Stimulated activated CD8-positive, alpha-beta memory T cell treated with anti-CD3 and anti-CD28 coated beads, Interleukin-4, amount 100 ng/mL, for 24 hours (primary cell): ENCODE measurements at places on chromosomes 6 and 20.

GRCh38 chr6:166597711-166598440 lies 11.4 kb upstream of the RAMACL start:
- DNase-seq, result no peak

DNA sequence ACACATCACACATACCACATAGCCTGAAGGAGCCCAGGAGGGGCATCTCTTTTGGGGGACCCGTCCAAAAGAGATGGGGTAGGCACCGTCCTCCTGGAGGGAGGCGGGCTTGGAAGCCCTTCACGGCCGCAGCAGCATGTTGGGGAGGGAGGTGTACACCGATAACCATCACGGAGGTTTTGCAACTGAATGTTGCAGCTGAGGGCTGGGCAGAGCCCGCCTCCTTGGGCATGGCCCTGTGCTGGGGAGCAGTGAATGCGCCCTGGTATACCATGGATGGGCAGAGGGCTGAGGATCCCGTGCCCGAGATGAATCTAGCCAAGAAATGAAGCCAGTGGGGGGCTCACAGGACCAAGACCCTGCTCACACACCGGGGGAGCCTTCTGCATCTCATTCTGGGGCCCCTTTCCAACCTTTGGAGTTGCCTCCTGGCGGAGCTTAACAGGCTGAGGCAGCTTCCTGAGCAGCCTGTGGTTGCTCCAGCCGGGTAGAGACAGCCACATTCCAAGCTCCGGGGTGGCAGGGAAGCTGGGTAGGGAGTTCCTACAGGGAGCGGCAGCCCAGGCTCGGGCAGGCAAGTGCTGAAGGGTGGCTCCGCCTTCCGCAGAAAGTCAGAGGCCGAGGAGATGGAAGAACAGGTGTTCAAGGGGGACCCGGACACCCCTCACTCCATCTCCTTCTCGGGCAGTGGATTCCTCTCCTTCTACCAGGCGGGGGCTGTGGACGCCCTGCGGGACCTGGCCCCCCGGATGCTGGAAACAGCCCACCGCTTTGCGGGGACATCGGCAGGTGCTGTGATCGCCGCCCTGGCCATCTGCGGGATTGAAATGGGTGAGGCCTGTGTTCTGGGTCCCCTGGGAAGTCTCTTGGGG lies at the start of gene PNPLA1:
Gene PNPLA1 (plus strand): TSS at position 227 of the 872 bp plus-strand sequence. CDS start 400 bp downstream, at position 627.
- DNase-seq, result no peak

DNA sequence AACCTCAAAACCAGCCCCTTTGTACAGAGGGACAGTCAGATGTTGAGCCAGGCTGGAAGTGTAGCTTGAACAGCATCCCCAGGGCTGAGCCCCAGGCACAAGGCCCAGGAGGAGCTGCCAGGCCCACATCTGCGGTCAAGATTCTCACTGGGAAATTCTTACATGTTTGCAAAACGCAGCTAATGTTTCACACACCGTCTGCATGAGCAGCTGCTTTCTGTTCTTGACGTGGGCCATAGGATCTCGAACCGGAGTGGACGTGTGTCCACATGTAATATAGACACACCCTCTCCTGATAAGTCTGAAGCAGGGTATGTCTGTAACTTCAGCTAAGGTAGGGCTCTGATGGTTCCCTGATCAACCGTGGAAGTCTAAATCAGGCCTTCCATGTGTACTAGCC lies 41.3 kb upstream of the TRAF3IP2 start:
- no peak for DNase-seq

DNA sequence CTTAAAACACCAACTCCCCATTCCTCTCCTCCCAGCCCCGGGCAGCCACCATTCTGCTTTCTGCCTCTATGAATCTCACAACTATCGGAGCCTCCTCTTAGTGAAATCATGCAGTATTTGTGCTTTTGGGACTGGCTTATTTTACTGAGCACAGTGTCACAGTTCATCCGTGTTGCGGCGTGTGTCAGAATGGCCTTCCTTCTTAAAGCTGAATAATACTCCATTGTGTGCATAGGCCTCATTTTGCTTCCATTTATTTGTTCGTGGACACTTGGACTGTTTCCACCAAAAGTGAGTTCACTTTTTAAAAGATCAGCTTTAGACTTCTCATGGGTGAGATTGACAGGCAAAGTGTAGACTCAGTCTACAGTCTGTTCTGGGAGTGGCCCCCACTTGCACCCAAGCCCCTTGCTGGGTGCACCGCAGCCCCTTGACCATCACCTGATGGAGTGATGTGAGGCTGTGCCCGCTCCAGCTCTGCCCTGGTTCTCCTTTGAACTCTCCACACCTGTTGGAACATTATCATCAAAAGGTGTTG lies 12.6 kb downstream of the DUSP22 start:
- no peak for DNase-seq

GRCh38 chr20:11112832-11113231 lies 439.0 kb upstream of the JAG1 start:
- DNase-seq, result no peak

DNA sequence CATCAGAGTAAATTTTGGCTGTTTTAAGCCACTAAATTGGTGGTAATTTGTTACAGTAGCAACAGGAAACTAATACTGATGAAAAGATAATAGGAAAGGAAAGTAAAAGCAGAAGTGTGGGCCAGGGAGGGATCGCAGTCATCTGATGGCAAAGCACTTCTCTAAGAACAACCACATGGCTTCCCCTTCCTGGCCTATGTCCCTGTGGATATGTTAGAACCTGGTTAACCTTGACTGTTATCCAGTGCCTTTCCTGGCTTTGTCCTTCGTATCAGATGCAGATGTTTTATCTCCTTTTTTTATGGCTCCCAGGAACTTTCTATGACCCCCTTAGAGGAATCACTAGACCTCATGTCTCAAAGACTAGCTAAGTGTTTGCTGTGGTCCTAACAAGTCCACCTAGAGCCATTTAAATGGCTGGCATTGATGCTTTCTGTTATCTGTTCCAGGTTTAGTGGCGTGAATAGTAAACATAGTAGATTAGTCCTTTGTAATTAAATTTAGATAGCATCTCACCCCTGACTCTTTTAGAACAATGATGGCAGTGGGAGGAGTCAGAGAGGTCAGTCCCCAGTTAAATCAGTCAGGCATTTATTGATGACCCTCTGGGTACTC lies 79.2 kb upstream of the PHACTR2 start:
- DNase-seq, result no peak

GRCh38 chr6:20565342-20565741 lies 31.1 kb downstream of the CDKAL1 start:
- DNase-seq, result no peak

- no peak for DNase-seq
Measured at GRCh38 chr6:134249239-134249758, 68.6 kb downstream of the SGK1 start.

DNA sequence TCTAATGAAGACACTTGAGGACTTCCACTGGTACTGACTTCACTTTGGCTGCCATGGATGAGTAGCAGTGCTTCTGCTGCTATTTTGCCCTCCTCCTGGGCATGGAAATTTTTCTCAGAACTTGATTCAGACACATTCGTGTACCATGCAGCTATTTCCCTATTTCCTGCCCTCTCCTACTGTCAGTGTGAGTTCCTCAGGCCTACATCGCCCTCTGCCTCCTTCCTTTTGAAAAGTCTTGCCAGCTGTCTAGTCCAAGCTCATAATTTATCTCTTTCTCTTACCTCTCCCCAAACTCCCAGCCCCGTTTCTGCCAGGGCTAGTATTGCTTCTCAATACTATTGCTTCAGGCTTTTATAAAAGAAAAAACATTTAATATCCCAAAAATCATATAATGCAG lies 470.2 kb downstream of the ADGRB3 start:
- no peak for DNase-seq

DNA sequence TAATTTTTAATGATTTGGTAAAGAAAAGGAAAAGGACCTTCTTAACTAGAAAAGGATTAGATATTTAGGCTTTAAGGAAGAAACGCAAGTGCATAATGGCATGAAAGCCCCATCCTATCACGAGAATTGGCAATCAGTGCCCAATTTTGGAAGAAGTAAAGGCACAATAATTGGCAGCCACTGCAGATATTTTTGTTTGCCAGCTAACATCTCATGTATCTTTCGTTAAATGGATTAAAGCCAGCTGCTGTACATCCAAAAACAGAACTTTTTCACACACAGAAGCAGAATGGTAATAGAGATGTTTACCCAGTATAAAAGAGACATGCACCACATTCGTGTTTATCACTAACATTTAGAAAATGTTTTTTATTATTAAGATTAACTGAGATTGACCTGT lies 180.3 kb downstream of the C6orf118 start:
- DNase-seq, result no peak

GRCh38 chr6:91317247-91317835 lies 730.5 kb upstream of the MAP3K7 start:
- no peak for DNase-seq

DNA sequence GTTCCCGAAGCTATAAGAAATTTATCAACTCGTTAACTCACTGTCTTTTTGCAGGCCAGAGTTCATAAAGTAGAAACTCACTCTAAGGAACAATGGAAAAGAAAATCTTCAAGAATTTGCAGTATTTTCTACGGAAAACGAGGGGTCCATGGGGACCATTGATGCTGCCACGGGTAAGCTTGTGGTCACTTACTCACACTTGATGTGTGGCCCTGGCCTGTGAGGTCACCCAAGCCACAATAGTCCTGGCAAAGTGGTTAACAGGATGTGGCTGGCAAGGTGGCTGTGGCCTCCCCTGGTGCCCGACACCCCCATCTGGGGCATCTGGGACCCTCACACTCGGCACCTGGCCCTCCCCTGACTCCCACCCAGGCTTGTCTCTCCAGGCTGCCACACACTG lies 123.4 kb downstream of the C6orf118 start:
- DNase-seq, result no peak

GRCh38 chr6:137794516-137795201 lies 72.4 kb upstream of the TNFAIP3 start:
- no peak for DNase-seq

- no peak for DNase-seq
Measured at GRCh38 chr6:1787894-1788293, 178.2 kb downstream of the FOXC1 start.

- DNase-seq, result no peak
Measured at GRCh38 chr6:319177-320131, 27.2 kb downstream of the DUSP22 start.

DNA sequence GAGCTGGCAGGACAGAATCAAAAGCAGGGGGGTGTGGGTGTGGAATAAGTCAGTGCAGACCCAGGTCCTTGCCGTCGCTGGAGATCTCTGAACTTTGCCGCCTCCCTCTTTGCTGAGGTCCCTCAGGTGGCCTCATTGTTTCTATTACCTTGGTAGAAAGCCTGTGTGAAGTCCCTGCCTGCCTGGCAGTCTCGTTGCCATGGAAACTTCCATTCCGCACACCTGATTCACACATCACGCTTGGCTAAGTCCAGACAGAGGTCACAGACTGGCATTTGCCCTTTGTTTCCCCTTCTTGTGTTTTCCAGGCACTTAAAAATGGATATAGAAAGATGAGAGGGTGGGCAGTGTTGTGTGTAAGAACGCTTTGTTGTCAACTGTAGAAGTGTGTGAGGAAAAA lies 260.6 kb downstream of the PRL start:
- DNase-seq, result no peak

- no peak for DNase-seq
Measured at GRCh38 chr6:106181664-106182418, 95.7 kb downstream of the PRDM1 start.

DNA sequence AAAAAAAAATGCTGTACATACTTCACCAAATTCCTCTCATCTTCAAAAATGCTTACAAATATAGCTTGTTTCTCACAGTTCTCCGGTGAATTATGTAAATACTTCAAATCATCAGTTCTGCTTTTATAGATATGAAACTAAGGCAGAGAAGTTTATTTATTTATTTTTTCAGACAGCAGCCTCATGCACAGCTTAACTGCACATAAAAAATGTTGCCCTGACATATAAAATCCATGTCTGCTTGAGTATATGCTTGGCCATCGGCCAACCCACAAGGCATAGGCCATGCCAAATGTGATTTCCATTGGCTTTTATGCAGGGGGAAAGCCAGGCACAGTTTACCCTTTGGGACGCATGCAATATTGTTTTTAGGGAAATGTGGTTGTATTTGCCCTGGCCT lies 57.3 kb upstream of the PHACTR2 start:
- no peak for DNase-seq

GRCh38 chr20:8394308-8394945 lies 262.4 kb downstream of the PLCB1 start:
- no peak for DNase-seq

- DNase-seq, result no peak
Measured at GRCh38 chr6:108766886-108767285, 81.3 kb upstream of the ARMC2 start.

GRCh38 chr6:12485226-12485764 lies 195.1 kb downstream of the EDN1 start:
- DNase-seq, result no peak

DNA sequence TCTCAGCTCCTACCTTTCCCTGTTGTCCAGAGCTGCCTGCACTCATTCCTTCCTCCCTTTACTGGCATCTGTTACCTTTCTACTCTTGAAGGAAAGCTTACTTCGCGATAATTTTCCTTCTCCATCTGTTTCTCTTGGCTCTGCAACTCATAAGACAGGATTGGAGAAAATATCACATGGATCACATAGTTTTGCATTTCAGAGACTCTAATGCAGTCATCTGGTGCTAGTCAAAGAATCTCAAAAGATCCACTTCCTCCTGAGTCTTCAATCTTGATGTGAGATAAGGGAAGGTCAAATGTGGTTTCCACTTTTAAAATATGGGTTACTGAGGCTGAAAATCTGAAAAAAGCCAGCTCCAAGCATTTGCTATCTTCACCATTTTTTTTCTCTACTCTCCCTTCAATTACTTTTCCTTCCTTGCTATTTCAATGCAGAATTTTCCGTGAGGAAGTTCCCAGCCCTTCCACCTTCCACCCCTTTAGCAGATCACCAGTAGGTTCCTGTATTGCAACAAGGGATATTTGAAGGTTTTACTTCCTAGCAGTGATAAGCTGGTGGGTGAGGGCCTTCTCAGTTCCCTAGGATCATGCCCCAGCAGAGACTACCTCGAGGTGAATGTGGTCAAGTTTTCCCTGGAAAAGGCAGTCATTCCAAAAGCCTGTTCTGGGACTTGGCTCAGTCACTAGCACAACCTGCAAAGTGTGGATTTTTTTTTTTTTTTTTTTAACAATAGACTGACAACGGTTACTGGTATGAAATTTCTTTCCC lies 62.8 kb upstream of the LRRC1 start:
- no peak for DNase-seq

- DNase-seq, result no peak
Measured at GRCh38 chr6:44333273-44333919, 9.1 kb upstream of the SPATS1 start.

GRCh38 chr6:37036146-37036545 lies 30.7 kb downstream of the FGD2 start:
- no peak for DNase-seq

DNA sequence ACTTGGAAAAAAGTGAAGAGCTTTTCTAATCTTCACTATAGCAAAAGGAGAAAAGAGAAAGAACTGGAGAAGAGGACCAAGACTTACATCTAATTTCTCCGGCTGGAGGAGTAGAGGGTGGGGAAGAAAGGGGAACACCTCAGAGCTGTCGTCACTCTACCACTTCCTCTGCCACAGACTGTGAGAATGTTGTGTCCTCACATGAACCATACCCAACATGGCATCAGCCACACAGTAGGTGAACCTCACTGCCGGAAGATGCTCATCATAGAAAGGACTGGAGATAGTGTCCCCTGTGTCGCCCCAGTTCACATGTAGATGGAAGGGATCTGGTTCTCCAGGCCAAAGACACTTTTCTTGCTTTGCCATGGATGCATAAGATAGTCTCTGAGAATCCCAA lies 604.4 kb upstream of the NOX3 start:
- DNase-seq, result no peak
